ENCODE measurements at places on chromosomes 3 and 15.

GRCh38 chr15:99386391-99386790, 135.1 kb downstream of the LRRC28 start:
- no peak for DNase-seq

DNA sequence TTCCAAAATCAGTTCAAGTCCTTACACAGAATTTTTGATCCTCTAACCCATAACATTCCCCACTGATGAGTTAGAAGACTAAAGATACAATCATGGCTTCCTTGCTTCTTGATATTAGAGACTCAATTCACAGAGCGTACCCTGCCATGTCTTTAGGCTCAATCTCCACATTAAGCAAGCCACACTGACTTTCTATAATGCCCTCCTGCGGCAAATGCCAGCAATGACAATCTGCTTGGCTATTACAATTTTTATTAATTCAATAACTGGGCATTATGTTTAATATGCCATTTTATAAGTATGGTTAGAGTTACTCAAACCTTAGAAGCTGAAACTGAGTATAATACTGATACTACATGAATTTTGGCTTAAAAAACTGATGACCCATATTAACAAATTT, 479.7 kb upstream of the NR2F2 start:
- no peak for DNase-seq

DNA sequence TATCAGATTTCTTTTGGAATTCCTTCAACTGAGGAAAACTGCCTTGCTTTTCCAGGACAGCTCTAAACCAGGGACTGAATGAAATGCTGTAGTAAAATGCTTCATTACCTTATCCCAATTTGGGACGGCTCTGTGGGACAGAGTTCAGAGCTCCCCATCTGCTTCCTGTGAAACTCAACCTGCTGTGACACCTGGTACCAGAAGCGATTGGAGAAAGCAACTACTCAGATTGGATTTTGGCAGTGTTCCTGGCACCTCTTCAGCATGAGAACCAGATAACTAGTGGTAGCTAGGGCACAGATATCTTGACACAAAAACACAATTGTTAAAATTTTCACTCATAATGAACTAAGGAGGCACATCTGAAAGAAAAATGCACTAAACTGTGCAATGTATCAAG, 539.1 kb downstream of the SI start:
- no peak for DNase-seq

GRCh38 chr15:60328852-60329443, 68.8 kb downstream of the ANXA2 start:
- DNase-seq = peak; percentile 30

- DNase-seq = no peak
Measured at GRCh38 chr3:132539681-132540080, 57.4 kb upstream of the ACKR4 start.

DNA sequence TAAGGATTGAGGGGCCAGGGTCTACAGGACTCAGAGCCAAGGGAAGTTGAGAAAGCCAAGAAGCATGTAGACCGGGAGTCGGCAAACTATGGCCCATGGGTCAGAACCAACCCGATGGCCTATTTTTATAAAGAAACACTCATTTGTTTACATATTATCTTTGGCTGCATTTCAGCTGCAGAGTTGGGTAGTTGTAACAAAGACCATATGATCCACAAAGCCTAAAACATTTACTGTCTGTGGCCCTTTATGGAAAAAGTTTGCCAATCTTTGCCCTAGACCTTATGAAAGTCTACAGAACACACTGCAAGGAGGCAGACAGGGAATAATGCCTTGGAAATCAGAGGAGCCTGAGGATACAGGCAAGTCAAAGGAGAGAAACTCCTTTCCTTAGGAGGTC, 63.2 kb upstream of the MNS1 start:
- DNase-seq = no peak

- DNase-seq = no peak
Measured at GRCh38 chr3:163708428-163708827, 1369.9 kb downstream of the SI start.

DNA sequence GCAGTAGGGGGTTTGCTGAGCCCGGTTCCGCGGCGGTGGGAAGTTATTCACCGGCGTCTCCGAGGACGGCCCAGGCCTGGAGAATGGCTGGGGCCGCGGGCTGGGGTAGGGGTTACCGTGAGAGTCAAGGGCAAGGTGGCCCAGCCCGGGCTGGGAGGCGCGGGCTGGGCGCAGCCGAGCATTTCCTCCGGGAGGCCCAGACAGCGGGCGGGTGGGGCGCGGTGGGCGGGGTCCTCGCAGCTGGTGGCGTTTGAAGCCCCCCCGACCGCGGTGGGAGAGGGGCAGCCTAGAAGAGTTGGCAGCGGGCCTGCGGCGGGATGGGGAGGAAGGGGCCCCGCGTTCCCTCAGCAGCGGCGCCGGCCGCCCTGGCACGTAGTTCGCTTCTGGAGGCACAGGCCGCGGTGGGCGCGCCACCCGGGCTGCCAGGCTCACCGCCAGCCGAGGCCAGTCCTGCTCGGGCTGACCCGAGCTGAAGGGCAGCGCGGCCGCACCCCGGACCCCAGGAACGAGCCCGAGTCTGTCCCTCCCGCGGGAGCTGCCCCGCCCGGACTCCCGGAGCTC, 960 bp upstream of the KLF13 start:
- DNase-seq = no peak

DNA sequence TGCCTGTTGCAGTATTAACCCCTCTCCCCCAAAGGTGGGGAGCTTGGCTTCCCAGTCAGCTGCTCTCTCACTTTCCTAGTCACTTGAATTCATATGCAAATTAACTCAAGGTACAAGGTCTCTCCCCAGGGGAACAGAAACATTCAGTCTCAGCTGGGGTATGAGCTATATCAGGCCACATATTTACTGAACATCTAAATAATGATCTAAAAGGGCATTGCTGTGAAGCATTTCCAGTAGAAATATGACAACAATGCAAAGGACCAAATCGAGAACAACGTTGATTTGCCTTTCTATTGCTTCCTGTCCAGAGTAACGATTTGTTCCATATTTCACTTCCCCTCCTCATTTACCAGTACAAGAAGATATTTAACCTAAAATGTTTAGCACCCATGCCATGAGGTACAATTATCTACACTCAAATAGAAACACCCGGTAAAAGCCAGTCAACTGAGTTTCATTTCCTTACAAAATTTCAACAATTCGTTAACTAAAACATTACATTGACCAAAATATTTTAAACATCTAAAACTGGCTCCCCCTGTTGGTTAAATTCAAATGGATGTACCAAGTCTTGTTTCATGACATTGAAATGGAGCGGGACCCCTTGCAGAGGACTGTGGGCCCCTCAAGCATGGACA, 36.5 kb upstream of the KLHL6 start:
- peak; percentile 11 for DNase-seq

- DNase-seq = no peak
Measured at GRCh38 chr15:89498574-89498906, 2.2 kb upstream of the RHCG start.

DNA sequence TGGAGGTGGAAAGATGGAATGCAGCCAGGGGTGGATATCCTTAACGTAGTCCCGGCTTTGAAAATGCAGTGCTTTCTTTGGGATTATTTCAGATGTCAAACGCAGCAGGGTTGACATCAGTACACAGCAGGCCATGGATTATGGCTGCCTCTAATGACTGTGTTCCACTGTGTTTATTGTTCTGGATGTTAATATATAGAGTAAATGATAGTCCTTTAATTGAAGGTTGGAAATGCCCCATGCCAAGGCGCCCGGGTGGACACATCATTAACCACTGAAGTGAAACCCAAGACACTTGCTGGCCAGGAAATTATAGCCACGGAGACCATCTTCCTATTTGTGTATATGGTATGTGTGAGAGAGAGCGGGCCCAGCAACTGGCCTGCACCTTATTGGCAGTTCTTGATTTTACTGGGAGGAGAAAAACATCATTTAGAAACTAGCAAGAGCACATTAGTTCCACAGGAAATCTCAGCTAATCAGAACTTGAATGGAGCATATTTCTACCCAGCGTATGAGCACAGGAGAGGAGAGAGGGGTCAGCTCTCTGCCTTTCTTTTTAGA, 254.9 kb upstream of the RASGRP1 start:
- no peak for DNase-seq

- no peak for DNase-seq
Measured at GRCh38 chr3:74844428-74844827, 230.0 kb upstream of the CNTN3 start.

DNA sequence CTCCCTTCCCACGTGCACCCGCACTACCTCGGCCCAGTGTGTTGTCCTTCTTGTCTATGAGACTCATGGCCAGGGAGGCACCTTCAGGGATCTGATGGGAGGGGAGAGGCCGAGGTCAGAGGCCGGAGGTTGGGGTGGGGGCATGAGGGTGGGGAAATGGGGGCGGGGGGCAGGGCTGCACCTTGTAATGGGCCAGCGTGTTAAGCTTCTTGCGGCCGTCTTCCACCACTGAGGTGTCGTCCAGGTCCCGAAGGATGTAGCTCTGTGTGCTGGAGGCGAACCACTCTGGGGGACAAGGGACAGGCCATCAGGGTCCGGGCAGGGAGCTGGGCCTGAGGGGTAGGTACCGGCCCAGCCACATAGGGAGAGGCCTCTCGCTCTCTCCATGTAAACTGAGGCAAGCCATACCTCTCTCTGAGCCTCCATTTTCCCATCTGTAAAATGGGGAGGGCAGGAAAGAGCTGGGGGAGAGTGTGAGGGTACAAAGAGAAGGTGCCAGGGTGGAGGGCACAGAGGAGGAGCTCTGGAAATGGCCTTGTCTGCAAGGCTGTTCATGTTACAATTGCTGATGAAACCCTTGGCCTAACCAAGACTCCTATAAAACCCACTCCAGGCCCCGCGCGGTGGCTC, 18.8 kb downstream of the H1-8 start:
- DNase-seq = no peak

DNA sequence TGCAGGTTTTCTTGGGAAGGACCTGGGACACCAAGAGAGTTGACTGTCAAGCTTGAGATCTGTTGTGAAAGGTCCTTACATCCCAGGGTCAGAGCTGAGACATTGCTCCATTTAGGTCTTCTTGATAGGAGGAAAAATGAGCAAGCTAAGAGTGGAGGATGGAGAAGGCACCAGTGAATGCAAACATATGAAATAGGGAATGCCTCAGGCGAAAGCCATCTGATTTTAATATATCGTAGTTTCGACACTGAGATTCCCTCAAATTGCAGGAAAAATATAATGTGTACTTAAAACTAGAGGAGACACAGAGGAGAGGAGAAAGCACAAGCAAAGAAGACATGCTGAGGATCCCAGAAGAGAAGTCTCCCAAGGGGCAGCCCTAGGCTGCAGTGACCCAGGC, 85.5 kb downstream of the TM4SF4 start:
- no peak for DNase-seq

- no peak for DNase-seq
Measured at GRCh38 chr3:12273045-12273695, 15.7 kb upstream of the PPARG start.

GRCh38 chr3:130779031-130779430, 32.4 kb upstream of the PIK3R4 start:
- no peak for DNase-seq

DNA sequence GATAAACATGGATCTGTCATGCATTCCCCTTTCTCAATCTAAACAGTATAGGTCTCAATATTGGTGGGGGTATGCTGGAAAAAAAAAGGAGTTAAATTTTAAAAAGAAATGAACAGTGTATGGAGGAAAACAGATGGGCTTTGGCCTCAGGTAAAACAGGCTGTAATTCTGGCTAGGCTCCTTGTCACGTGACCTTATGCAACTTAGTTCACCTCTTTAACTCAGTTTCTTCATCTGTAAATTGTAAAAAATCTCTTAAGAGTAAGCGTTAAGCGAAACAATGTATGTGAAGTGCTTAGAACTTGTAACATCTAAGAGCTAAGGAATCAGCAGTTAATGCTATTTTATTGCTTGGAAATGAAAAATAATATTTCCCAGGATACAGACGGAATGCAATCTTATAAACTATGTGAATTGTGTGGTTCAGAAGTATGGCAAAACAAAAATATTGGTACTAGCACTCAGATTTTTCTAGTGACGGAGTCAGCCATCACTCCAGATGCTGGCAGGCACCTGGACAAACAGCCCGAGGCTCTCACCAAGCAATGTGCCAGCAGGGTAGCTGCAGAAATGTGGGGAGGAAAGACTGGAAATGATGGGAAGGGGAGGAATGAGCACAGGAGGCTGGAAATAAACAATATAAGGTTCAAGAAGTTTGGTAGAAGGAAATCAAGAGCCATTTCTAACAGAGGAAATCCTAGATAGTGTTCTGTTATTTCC, 172.8 kb downstream of the USP13 start:
- DNase-seq = no peak

DNA sequence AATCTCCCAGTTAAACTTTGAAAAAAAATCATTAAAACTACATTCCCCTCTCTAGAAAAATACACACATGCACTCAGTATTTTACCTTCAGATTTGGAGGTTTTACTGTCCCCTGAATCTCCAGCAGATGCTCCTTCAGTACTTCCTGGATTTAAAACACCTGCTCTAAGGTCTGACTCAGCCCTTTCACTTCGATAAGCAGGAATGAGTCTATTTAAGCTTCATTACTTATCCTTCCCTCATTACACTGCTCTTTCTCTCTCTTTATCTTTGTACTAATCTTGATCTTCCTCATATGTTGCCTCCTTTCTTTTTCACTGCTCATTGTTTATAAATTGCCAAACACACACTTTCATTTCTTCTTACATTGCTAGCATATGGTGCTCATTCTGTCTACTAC, 443.9 kb downstream of the DIPK2A start:
- DNase-seq = no peak

GRCh38 chr3:171195686-171196085, 169.2 kb upstream of the SLC2A2 start:
- no peak for DNase-seq

GRCh38 chr3:87867001-87867400, 191.8 kb downstream of the CGGBP1 start:
- DNase-seq = peak; percentile 39

GRCh38 chr3:46479696-46480095, 15.0 kb upstream of the LTF start:
- no peak for DNase-seq

- DNase-seq = no peak
Measured at GRCh38 chr3:143576568-143577270, 271.5 kb downstream of the SLC9A9 start.

DNA sequence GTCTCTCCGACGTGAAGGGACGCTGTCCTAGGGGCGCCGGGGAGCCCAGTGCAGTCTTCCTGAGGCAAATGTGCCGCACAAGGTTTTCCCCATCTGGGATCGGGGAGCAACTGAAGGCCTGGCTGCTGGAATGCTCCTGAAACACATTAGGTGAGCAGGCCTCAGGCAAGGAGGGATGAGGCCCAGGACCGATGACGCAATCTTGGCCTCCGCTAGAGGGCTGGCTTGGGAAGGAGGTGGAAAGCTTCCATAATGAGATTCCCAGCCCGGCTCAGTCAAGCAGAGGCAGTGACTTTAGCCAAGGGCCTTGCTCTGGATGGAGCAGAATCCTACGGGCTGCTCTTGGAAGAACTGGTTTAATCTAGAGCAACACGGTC, 50.8 kb downstream of the CPN2 start:
- DNase-seq = peak; percentile 92

- DNase-seq = no peak
Measured at GRCh38 chr3:70225146-70225545, 87.3 kb downstream of the MDFIC2 start.

- peak; percentile 42 for DNase-seq
Measured at GRCh38 chr15:48425051-48425450, 93.8 kb downstream of the DUT start.

- no peak for DNase-seq
Measured at GRCh38 chr15:38190501-38190900, 62.1 kb upstream of the SPRED1 start.

GRCh38 chr3:176872771-176873209, 324.5 kb downstream of the TBL1XR1 start:
- peak; percentile 27 for DNase-seq

Data from RPMI7951 (cell line).